ENCODE measurements at places on chromosomes 6 and 20.
A peak's percentile ranks its signal among the peaks of the same experiment; 100 is the strongest.

DNA sequence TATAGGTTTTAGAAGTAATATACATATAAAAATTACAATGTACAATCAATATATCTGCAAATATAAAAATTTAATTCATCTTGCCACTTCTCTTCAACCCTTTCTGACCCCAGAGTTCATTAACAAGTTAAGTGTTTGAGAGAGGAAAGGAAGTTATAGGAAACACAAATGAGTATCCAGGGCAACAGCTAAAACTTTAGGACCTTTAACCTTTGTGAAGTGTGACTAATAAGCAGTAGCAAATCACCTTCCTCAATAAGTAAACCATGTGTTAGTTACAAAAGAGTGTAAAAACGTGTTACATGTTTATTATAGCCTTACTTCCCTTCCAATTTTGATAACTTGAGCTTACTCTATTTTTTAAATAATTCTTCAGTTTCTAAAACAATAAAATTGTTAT is 73.4 kb upstream of the SIM1 start:
- DNase-seq: no peak

- DNase-seq: no peak
These were observed 182.4 kb upstream of the MCHR2 start for GRCh38 chr6:100176311-100176950.

GRCh38 chr6:100175814-100176310 is 181.8 kb upstream of the MCHR2 start:
- no peak for DNase-seq

DNA sequence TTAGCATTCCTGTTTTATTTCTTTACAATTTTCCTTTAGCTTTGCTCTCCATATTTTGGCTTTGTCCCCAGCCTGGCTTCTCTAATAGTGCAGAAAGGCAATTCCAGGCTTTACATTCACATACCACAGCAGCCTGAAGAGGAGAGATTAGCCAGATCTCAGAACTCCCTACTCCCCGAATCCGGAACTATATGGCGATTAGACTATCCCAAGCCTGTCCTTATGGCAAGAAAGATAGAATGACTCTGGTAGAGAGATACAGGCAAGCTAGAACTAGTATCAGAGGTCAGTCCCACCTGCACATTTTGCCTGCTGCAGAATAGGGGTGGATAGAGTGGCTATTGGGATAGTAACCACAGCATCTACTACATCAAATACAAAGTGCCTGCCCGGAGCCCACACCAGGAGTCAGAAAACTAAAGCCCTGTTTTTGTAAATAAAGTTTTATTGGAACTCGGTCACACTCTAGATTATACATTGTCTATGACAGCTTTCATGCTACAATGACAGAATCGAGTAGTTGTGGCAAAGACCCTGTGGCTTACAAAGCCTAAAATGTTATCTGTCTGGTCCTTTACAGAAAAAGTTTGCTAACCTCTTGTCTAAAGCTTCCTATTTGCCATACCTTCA is 17.1 kb upstream of the ADIG start:
- DNase-seq: no peak

DNA sequence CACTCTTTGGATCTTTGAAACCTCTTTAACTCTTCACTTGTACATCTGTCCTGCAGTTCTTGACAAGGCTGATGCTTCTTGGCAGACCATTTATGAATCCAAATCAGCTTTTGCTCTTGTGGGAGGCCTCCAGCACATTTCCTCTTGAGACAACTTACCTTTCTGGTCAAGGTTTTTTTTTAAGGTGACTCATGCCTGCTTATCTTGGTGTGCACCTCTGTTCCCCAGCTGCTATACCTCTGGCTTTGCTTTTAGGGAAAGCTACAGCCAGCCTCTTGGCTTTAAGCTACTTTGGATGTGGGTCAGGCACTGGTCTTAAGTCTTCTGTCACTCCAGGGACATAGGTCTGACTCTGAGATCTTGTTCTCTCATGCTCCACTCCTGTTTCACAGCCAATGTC is 106.5 kb downstream of the PHF3 start:
- no peak for DNase-seq

DNA sequence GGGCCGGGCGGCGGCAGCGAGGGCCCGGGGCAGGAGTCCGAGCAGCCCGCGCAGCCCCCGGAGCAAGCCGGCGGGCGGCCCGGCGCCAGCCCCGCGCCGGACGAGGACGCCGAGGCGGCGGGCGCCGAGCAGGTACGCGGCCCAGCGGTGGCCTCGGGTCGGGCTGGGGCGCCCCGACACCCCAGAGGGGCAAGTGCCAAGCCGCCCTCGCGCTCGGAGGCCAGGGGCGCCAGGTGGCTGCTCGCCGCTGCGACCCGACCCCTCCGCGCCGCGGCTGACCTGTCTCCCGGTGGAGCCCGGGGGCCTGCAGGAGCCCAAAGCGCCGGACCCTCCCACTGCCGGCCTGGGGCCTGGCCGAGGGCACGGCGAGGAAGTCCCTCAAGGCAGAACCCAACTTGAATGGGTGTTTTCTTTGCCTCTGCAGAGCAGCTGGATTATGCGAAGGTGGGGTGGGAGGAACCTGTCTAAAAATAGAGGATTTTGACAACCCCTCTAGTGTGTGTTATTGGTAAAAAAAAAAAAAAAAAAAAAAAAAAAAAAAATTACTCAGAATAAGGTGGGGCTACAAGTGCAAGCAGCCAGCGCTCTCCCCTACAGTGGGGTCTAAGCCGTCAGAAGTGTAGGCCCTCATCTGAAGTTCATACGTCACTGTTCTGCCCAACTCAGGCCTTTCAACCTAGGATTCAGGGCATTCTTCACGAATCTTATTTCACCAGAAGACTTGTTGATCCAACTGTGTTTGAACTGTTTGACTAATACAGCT is 609 bp downstream of the OGFRL1 start:
- DNase-seq: peak; percentile 45

GRCh38 chr20:62807444-62808210 is 3.0 kb downstream of the OGFR start:
- DNase-seq: no peak

DNA sequence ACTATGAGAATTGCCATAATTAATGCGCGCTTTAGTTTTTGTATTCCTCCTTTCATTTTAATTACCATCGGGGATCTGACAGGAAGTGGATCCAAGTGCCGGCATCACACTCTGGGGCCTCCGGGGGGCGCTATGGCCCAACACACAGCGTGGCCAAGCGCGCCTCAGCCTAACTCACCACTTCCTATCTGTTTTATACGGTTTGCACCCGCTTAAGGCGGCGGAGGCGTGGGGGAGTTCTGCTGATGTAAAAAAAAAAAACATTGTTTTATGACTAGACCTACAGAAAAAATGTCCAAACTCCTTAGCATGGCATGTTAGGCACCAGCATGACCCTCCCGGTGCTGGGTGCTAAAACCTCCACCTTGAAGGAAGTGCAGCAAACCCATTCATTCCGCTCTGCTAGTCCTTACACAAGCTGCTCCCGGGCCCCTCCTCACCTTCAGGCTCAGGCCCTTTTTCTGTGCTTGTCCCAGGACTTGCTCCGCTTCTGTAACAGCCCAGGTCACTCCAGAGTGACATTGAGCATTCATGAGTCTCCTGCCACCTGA is 4.5 kb upstream of the EBF4 start:
- DNase-seq: peak; percentile 69

DNA sequence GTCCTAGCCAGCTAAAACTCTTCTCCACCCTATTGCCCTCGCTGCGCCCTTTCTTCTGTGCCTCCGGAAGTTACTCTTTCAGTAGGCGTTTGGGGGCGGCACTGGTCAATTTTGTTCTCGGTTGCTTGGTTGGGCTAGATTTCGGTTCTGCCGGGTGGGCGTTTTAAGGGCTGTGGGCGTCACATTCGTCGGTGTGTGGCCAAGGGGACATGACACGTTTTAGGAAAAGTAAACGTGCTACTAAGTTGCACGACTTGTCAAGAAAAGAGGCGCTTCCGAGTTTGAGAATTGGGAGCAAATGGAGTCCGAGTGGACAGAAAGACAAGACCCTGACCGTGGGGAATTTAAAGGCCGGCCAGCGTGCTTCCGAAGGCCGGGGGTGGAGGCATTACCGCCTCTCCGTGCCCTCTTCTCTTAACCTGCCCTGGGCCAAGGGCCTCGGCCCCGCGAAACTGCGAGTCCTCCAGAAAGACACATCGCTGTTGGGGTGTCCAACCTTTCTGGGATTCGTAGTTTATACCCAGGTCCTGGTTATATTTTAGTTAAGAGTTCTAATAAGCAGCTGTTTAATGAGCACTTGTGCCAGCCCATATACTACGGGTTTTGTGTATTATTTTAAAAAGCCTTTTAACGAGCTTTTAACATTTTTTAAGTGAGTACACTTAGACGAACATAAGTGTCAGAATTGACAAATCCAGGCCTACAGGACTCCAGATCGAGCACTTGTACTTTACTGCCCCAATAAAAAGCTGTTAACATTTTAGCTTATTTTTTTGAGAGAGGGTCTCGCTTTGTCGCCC is 664 bp upstream of the BAG6 start:
- DNase-seq: peak; percentile 91

DNA sequence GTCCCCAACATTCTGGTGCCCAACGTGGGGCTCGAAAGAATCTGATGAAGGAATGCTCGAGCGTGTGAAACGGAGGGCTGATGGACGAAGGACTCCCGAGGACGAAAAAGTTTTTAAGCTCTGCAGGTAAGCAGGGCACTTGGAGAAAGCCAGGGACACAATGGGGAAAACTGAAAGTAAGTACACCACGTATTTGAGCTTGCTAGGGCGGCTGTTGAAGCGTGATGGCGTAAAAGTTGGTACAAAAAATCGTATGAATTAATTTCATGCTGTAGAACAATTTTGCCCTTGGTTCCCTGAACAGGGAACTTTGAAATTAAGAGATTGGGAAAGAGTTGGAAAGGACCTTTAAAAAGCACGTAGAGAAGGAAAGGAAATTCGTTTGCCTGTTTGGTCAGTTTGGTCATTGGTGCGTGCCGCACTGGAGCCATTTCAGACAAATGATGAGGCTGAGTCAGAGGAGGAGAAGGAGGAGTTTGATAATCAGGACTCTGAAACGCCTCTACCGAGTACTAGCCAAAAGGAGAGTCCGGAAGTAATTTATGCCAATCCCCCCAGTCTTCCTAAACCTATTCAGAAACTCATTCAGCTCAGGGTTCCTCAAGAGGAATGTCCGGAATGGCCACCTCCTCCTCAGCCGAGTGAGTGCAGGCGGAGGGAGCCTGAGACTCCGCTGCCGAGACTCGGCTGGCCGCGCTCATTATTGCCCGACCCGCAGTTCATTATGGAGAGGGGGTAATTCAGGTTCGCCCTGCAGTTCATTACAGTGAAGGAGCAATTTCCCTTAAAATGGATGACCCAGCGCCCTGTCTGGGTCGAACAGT is 59.2 kb upstream of the PRSS16 start:
- peak; percentile 73 for DNase-seq

DNA sequence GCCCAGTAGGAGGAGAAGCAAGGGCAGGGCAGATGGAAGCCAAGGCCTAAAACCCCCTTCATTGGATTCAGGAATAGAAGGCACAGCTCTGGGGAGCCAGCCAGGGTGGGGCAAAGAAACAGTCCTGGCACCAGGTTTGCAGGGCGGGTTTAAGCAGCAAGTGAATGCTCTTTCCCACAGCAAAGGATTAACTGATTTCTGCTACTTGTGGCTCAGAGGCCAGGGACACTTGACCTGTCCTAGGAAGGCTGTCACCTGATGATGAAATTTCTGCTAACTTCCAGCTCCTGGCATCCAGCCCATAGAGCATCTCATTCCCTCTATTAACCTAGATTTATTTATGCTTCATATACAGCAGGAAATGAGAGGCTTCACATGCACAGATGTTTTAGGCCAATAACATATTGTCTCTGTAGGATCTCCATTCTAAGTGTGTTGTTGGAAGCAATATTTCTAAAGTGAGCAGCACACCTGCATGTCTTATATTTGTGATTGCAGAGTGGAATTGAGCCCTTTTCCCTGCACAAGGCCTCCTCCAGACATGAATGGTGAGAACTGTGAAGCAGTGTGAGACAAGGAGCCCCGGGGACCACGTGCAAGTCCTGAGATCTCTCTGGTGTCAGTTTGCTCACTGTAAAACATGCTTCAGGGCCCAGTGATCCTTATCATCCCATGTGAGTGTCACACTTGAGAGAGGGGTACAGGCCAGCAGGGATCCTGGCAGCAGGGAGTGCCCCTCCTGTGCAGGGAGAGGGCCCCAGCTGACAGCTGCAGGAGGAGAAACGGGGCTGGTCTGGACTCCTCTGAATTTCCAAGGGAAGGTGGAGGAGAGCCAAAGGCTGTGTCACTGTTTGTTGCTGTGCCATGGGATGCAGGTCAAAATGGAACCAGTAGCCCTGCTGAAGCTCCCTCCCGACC is 41.1 kb upstream of the CST5 start:
- peak; percentile 38 for DNase-seq

DNA sequence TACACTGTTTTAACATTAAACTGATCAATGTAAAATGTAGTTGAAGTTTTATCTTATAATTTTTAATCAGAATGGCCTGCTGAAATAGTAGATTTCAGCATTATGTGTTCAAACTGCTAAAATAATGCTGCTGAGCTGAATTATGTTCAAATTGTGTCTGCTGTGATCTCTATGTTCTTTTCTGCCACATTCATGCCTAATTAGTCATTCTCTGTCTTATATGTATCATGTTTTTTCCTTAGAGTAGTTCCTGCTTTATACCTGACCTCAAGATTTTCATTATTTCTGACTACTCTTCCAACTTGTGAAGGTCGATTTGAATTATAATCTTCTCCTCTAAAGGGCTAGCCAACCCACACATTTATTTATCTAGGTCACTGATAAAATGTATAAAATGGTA is 476.7 kb upstream of the EPHA7 start:
- no peak for DNase-seq

GRCh38 chr6:131065112-131065823 is 2.2 kb upstream of the EPB41L2 start:
- DNase-seq: no peak

DNA sequence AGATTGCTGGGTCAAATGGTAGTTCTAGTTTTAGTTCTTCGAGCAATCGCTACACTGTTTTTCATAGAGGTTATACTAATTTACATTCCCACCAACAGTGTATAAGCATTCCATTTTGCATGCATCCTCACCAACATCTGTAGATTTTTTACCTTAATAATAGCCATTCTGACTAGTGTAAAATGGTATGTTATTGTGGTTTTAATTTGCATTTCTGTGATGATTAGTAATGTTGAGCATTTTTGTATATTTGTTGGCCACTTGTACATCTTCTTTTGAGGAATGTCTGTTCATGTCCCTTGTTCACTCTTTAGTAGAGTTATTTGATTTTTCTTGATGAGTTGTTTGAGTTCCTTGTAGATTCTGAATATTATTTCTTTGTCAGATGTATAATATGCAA is 236.2 kb downstream of the GRM1 start:
- DNase-seq: no peak

GRCh38 chr6:52207066-52207465 is 20.9 kb downstream of the IL17A start:
- no peak for DNase-seq

- no peak for DNase-seq
These were observed 68.2 kb downstream of the NOX3 start for GRCh38 chr6:155387481-155387880.

- no peak for DNase-seq
These were observed 37.9 kb upstream of the MRGBP start for GRCh38 chr20:62758226-62758912.

Data from thyroid gland (tissue), 4 donors.